ENCODE measurements at places on chromosomes 16 and 17.

GRCh38 chr17:41937970-41938954 is 7.8 kb downstream of the ODAD4 start:
- DNase-seq, result no peak

DNA sequence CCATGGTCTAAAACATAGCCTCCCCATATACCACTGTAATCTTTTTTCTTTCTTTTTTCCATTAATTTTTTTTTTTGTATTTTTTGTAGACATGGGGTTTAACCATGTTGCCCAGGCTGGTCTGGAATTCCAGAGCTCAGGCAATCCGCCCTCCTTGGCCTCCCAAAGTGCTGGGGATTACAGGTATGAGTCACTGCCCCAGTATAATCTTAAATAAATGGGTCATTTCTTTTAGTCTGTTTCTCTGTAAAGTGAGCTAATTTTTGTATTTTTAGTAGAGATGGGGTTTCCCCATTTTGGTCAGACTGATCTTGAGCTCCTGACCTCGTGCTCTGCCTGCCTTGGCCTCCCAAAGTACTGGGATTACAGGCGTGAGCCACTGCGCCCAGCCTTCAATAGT is 5.7 kb upstream of the NME1 start:
- no peak for DNase-seq

DNA sequence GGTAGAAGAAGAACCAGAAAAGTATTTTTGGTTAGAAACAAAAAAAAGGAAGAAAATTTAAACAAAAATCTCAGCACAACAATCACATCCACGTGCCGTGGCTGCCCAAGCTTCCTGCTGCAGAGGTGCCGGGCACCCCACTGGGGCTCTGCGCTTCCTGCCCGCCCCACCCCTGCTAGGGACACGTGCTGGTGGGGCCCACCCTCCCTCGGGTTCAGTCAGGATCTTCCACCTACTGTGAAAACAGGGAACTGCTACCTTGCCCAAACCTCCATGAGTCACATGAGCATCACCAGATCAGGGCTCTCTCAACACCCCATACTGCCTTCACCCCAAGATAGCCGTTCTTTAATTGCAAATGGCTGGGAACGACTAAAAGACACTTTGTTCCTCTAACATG is 24.4 kb upstream of the CYTH1 start:
- peak; percentile 58 for DNase-seq

- DNase-seq, result no peak
These were observed 22.3 kb upstream of the MEIOC start for GRCh38 chr17:44633998-44634397.

DNA sequence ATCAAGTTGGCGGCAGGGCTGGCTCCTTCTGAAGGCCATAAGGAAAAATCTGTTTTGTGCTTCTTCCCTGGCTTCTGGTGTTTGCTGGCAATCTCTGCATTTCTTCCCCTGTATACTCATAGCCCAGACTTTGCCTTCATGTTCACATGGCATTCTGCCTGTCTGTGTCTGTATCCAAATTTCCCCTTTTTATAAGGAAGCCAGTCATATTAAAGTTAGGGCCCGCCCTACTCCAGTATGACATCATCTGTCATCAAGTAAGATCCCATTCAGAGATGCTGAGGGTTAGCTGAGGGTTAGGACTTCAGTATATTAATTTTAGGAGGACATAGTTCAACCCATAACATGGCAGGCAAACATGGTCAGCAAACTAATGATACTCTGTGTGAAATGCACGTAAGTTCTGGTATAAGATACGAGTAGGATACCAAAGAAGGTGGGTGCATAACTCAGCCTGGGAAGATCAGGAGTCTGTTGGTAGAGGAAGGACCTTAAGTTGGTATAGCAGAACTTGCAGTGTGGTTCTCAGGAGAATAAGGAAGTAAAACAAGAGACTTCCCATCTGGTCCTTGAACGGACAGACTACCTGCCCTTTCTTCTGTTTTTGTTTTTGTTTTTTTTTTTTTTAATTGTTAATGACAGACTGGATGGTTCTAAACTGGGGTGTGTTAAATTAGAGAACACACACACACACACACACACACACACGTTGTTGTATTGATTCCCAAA is 13.9 kb downstream of the MAP2K6 start:
- no peak for DNase-seq

- DNase-seq, result peak; percentile 71
These were observed 225.1 kb downstream of the SPECC1 start for GRCh38 chr17:20234276-20234675.

All from stimulated activated CD4-positive, alpha-beta T cell treated with anti-CD3 and anti-CD28 coated beads, TNF-alpha, amount 100 ng/mL, for 48 hours (primary cell).